ENCODE measurements at places on chromosomes 4 and X. TPM values are rescaled to one million over a fixed set of nuclear protein-coding genes. Genes with fewer than 3 reads are reported as not detected.

Gene PROM1
- total RNA-seq, result not detected

Gene LEF1
- total RNA-seq, result 0.19 TPM

Gene ZNF182
- total RNA-seq, result 1.7 TPM

Gene MAGEB2
- not detected for total RNA-seq

Gene CMC4
- total RNA-seq, result 27.2 TPM

Gene HTR2C
- total RNA-seq, result not detected

Gene RBMX
- 150 TPM for total RNA-seq

Gene ARHGEF38
- total RNA-seq, result 0.15 TPM

Gene ADGRG2
- total RNA-seq, result 0.37 TPM

Gene GPR82
- total RNA-seq, result not detected

Gene MTMR8
- 0.56 TPM for total RNA-seq

Gene ATP7A
- 6.7 TPM for total RNA-seq

Gene RPA4
- total RNA-seq, result 0.20 TPM

Gene SPANXD
- not detected for total RNA-seq

Gene HTN3
- not detected for total RNA-seq

Gene KDR
- total RNA-seq, result 6.9 TPM

Gene RPS6KA6
- 5.8 TPM for total RNA-seq

Gene OTC
- total RNA-seq, result not detected

Gene SPANXN4
- not detected for total RNA-seq

Gene CDKL2
- not detected for total RNA-seq

Gene SMIM14
- total RNA-seq, result 36.3 TPM

Gene EGF
- not detected for total RNA-seq

All from cardiac ventricle fibroblast (primary cell).